CD4-positive, alpha-beta T cell treated with Interleukin-2 at 100 ng/mL for 4 hours (primary cell): ENCODE measurements at places on chromosomes 16 and 17.

DNA sequence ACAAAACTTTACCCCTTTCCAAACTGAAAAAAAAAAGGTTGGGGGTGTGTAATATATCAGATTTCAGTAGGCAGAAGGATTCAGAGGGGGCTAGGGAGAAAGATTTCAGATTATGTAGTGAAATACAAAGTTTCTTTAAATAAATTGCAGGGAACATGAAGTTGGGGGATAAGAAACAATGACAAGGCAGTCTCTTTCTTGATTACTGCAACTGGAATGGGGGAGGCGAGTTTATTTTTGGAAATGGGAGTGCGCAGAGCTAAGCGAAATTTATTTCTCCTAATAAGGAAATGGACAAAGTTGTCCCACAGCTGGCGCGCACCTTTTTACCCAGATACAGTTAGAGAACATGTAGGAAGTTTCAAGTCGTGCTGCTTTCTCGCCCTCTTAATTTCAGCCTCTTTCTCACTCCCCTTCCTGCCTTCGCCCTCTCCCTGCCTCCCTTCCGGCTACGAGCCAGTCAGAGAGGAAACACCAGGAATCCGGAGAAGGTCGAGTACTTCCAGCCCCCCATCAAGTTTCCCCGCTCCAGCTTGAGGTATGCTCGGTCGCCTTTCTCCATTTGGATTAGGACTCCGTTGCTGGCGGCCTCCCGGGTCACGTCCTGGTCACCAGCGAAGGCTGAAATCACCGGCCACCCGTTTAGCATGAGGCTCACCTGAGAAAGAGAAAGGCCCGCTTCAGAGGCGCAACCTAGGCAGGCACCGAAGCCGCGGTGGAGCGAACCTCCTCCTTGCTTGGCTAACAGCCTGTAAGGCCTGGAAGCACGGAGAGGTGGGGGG is 2.5 kb downstream of the CBLN1 start:
- DNase-seq: no peak

GRCh38 chr16:2702438-2702825 is 17.6 kb downstream of the PRSS27 start:
- no peak for DNase-seq

DNA sequence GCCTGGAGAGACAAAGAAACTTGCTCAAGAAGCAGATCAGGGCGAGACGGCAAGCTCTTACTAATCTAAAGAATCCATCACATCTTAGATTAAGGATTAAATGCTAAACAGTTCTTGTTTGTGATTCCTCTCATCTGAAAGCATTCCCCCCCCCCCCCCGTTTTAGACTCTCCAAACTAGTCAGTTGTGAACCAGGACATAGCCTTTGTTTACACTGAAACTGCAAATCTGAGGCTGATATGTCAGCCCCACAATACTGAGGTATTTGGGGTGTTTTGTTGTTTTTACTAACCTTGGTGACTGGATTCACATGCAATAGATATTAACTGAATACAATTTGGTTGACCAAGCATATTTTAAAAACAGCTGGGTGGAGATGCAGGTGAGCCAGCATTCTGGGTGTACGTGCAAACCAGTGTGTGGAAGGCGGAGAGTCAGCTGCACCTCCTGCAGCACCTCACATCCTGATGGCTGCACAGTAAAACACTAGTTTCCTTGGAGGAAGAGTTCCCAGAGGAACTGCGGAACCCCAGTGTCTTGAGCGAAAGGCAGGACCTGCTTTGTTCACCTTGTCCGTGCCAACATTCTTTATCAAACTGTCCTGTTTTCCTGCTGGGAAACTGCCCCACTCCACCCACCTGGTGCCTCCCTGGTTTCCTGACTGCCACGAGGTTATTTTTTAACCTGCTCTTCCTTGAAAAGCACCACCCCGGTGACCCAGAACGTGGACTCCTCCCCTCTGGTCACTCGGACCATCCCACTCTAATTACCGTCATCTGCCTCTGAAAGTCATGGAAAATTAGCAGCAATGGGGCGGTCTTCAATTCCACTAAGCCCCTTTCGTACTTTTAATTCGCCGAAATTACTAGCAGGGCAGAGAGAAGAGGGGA is 1.2 kb upstream of the YPEL2 start:
- DNase-seq: no peak

GRCh38 chr17:9887508-9887907 is 17.6 kb downstream of the RCVRN start:
- DNase-seq: no peak

DNA sequence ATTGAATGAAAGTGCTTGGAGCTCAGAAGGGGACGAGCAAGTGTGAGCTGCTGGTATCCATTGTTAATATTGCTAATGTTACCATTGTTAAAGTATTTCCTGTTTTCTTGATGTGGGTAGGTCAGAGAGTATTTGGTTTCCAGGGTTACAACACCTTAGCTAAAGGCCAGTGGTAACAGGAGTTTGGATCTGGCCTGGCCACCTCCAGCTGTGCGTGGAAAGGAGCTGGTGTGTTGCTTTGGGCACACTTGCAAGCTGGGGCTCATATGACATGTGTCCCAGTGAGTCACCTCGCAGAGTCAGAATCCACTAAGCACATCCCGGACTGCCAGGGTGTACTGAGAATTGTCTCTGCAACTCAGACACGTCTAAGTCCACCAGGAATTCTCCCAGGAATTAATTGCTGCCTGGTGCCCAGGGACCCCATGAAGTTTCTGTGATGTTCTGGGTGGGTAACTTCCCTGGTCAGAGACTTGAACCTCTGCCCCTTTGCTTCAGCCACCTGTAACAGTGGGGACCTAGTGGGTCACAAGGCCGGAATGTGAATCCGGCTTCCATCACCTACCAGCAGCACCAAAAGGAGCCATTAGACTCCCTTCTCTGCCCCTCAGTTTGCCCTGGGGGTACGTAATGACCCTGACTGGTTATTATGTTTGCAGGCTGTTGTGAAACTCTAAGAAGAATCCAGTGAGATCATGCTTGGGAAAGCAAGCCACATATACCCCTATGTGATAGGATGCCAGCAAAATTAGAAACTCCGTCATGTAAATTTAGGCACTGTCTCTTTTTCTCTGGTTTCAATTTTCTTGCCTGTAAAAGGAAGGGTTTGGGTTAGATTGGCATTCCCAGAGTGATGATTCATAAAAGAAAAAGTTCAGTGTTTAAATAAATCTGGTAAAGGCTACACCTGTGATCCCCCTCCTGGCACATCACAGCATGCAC is 12.8 kb downstream of the SLC6A2 start:
- no peak for DNase-seq

GRCh38 chr17:28029044-28029443 is 13.4 kb upstream of the NLK start:
- no peak for DNase-seq

DNA sequence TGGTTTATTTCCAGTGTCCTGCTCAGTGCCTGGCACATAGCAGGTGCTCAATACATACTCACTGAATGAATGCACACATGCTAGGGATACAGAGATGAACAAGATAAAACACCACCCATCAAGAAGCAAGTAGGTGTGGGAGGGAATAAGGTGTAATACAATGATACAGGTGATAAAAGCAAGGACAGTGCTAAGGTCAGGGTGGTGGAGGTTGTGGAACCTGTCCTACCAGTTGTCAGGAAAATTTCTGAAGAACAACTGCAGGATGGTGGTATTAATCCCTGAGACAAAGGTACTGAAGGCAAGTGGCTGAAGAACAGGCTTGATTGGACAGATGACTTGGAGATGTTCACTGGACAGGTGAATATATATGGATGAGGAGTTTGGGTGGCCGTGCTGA is 1.8 kb downstream of the KNOP1 start:
- DNase-seq: no peak

GRCh38 chr17:81977211-81977808 is at the start of gene ASPSCR1:
TSS of gene ASPSCR1 (plus strand) at chr17:81977629. CDS start at chr17:81977647, 18 bp downstream.
- DNase-seq: peak; percentile 88

DNA sequence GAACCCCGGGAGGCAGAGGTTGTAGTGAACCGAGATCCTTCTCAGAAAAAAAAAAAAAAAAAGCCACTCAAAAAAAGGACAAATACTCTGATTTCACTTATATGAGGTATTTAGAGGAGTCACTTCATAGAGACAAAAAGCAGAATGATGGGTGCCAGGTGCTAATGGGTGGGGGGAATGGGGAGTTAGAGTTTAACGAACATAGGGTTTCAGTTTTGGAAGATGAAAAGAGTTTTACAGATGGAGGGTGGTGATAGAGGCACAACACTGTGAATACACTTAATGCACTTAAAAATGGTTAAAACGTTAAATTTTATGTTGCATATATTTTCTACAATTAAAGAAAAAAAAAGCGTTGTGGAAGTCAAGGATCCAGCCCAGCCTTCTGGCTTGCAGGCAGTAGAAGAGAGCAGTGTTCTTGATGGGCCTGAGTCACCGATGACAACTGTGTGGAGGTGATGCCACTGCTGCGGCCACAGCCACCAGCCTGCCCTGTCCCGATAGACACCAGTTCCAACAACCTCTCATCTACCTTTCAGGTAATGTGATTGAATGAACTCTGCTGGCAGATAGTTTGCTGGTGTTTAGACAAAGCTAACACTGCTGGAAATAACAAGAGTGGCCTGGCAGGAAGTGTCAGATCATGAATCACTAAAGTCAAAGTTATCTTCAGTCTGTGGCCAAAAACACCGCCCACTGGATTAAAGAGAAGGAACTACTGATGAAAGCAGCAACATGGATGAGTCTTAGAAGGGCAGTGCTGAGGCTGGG is 49.9 kb upstream of the COX10 start:
- DNase-seq: no peak

- no peak for DNase-seq
Measured at GRCh38 chr17:73747221-73748002, 103.2 kb upstream of the SDK2 start.

DNA sequence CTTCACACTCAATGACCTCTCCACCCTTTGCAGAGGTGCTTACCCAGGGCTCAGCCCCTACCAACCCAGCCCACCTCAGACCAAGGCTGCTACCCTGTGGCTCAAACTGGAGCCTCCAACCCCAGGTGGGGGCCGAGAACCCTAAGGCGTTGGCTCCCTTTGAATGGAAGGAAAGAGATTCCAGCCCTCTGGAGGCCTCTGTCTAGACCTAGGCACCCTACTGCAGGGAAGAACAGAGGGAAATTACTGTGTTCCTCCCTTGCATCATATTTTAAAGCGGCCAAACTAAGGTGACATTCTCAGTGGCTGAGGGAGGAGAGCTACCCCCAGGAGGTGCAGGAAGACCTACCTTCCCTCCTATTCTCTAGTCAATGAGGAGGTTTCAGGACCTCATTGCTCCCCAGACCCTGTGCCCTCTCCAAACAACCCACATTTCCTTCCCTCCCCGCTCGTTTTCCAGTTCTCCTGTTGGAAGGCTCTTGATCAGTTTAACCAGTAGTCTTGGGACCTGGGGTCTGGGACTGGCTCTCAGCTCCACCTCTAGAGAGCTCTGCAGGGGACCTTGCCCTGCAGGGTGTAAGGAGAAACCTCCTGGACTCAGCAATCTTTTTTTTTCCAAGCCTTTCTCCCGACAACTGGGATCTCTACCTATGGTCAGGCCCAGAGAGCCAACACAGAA is 5.5 kb upstream of the HOXB8 start:
- no peak for DNase-seq

DNA sequence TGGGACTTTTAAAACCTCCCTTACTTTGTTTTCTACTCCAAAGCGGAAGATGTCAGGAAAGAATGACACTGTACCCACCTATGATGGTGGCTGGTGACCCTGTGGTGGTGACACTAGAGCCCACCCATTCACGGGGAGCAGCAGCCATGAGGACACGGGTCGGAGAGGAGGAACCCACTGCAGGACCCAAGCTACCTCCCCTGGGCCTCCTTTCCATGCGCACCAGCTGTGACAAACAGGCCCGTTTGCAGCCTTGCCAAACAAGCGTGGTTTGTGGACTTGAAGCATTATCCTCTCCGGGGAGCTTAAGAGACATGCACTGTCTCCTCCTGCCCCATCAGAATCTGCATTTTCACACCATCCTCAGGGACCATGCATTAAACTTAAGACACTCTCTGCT is 85.6 kb downstream of the ZFHX3 start:
- no peak for DNase-seq

DNA sequence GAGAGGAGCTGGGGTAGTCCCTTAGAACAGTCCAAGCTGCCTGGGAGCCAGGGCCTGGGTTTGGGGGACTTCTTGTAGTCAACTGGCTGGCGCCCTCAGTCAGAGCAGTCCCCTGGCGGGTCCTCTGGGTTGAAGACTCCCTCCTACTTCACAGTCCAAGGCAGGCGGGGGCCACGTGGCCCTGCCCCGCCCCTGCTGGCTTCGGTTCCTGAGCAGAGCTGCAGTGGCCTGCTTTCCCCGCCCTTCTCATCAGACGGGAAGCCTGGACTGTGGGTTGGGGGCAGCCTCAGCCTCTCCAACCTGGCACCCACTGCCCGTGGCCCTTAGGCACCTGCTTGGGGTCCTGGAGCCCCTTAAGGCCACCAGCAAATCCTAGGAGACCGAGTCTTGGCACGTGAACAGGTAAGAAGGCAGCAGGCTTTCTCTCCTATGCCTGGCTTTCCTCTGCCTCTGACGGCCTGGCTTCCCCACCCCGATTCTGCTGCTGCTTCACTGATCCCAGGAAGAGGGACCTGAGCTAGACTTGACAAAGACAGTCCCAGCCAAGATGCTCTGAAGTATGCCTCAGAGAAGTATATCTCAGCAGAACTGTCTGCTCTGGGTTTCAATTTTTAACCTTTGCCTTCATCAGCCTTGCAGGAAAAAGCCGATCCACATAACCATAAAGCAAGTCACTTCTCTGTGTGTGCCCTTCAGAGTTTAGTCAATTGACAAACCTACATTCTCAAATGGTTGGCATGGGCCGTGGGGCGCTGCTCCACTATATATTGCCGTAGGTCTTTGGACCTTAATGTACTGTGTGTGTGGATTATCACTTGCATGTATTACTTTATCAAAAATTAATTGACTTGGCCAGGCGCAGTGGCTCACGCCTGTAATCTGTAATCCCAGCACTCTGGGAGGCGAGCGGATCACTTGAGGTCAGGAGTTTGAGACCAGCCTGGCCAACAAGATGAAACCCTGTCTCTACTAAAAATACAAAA is 56.3 kb downstream of the SF3B3 start:
- no peak for DNase-seq

- DNase-seq: no peak
Measured at GRCh38 chr17:2462481-2462880, 49.2 kb downstream of the METTL16 start.

- no peak for DNase-seq
Measured at GRCh38 chr17:19897903-19898302, 30.2 kb upstream of the ULK2 start.

- peak; percentile 68 for DNase-seq
Measured at GRCh38 chr17:43338886-43339516, 59.8 kb upstream of the ARL4D start.

DNA sequence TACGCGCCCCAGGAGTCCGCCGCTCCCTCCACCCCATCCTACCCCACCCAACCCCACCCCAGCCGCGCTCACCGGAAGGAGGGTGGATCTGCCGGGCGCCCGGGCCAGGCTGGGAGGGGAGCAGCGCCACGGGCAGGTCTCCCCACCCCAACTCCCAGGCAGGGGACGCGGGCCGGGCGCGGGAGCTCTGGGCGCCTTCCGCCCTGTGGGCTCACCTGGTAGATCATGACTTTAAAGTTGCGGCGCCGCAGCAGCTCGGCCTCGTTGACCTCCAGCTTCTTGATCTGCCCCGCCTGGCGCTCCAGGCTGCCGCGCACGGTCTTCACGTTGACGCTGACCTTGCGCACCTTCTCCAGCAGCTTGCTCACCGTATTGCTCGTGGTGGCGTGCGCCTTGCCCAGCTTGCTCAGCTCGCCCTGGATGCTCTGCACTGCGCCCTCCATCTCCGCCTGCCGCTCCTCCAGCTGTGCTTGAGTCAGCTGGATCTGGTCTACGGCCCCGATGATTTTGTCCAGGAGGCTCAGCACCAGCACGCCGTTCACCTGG is 571 bp downstream of the CAVIN1 start:
- DNase-seq: peak; percentile 5

GRCh38 chr16:8931859-8932258 is 31.8 kb downstream of the USP7 start:
- peak; percentile 58 for DNase-seq

- no peak for DNase-seq
Measured at GRCh38 chr17:49015924-49016774, 19.0 kb downstream of the IGF2BP1 start.
